Upper lobe of left lung (tissue), 6 donors: ENCODE measurements at places on chromosomes 2 and 18.

DNA sequence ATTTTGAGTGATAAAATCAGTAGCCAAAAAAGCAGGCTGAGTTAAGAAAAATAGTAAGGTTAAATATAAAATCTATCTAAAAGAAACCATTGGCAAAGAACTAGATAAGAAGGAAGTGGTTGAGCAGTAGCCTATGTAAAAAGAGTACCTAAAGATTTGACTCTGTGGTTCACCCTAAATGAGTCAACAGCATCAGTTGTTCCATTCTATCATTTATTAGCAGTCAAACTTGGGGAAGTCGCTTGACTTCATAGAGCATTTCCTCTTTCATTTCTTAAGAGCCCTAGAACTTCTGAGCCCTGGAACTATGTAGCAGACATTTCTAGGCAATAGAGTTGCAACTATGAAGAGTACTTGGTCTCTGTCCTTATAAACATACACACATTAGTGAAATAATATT lies 381.7 kb downstream of the NUP35 start:
- no peaks in the 10 kb centered on the region for H3K36me3 ChIP-seq
- no peak overlapping the region for H3K4me3 ChIP-seq
- no peaks in the 10 kb centered on the region for H3K27me3 ChIP-seq
- H3K27ac ChIP-seq, result no peak overlapping the region

- H3K4me1 ChIP-seq, result peaks cover 42% of the 10 kb centered on the region
- H3K4me3 ChIP-seq, result peak overlapping the region; percentile 58
- no peaks in the 10 kb centered on the region for H3K27me3 ChIP-seq
Measured at GRCh38 chr2:226793646-226794045, 6.0 kb downstream of the IRS1 start.

DNA sequence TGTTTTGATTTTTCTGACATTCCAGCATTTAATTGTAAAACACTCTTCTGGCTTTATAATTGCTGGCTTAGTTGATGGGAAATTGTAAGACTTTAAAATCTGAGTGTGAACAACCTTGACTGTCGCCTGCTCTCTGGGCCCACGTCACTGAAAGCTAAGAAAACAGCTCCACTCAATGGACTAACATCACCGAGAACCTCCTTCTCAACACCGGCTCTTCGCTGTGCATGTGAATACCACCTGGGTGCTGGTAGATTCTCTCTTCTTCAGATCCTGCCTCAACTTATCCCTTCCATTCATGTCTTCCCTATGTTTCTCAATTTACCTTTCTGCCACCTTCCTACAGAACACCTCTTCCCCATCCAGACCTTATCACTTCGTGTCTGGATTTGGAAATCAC lies 523.1 kb upstream of the ID2 start:
- no peaks in the 10 kb centered on the region for H3K4me1 ChIP-seq
- no peaks in the 10 kb centered on the region for H3K27me3 ChIP-seq
- H3K36me3 ChIP-seq, result no peaks in the 10 kb centered on the region
- H3K4me3 ChIP-seq, result no peak overlapping the region
- H3K27ac ChIP-seq, result no peak overlapping the region

GRCh38 chr2:141835103-141835502 lies 295.7 kb downstream of the LRP1B start:
- no peaks in the 10 kb centered on the region for H3K36me3 ChIP-seq
- H3K4me3 ChIP-seq, result no peak overlapping the region
- no peaks in the 10 kb centered on the region for H3K27me3 ChIP-seq
- no peak overlapping the region for H3K27ac ChIP-seq
- no peaks in the 10 kb centered on the region for H3K4me1 ChIP-seq

- H3K27ac ChIP-seq, result no peak overlapping the region
- DNase-seq, result no peak
- H3K36me3 ChIP-seq, result no peaks in the 10 kb centered on the region
- H3K4me1 ChIP-seq, result no peaks in the 10 kb centered on the region
- H3K27me3 ChIP-seq, result no peaks in the 10 kb centered on the region
Measured at GRCh38 chr2:108855194-108855593, 68.6 kb downstream of the CCDC138 start.

DNA sequence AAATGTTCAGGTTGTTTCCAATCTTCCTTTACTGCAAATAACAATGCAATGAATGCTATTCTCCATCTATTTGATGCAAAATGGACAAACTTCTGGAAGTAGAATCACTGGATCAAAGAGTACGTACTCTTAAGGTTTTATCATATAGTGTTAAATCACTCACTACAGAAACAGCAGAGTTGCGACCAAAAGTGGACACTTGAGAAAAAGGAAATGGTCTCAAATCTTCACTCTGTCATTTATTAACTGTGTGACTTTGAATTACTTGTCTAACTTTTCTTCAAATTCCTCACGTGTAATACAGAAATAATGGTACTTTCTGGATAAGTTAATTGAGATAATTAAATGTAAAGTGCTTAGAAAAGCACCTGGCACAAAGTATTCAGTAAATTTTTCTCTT lies 78.1 kb downstream of the CERKL start:
- no peaks in the 10 kb centered on the region for H3K4me1 ChIP-seq
- H3K36me3 ChIP-seq, result no peaks in the 10 kb centered on the region
- DNase-seq, result no peak
